ENCODE measurements at places on chromosomes 16 and 17. TPM values are rescaled to one million over a fixed set of nuclear protein-coding genes. Genes with fewer than 3 reads are reported as not detected.

Gene CCDC40
- polyA plus RNA-seq = 15.0 TPM

Gene CDH13
- polyA plus RNA-seq = 3.2 TPM

Gene SDR42E2
- not detected for polyA plus RNA-seq

Gene PDF
- 6.0 TPM for polyA plus RNA-seq

Gene TRIM47
- 0.67 TPM for polyA plus RNA-seq

Gene CCL13
- not detected for polyA plus RNA-seq

Gene ZNF423
- 4.5 TPM for polyA plus RNA-seq

Gene HNF1B
- not detected for polyA plus RNA-seq

Gene TLCD1
- polyA plus RNA-seq = not detected

Gene ZG16
- polyA plus RNA-seq = not detected

Gene HAS3
- 12.5 TPM for polyA plus RNA-seq

Gene UTS2R
- not detected for polyA plus RNA-seq

Gene CBFA2T3
- polyA plus RNA-seq = 2.1 TPM

Gene NSMCE1
- 11.5 TPM for polyA plus RNA-seq

Gene GAST
- polyA plus RNA-seq = not detected

Gene NTN1
- 18.1 TPM for polyA plus RNA-seq

Gene DPEP2
- not detected for polyA plus RNA-seq

Gene PRSS27
- polyA plus RNA-seq = 5.9 TPM

Gene SLC9A5
- 1.8 TPM for polyA plus RNA-seq

Gene PRSS22
- not detected for polyA plus RNA-seq

Gene KIF2B
- not detected for polyA plus RNA-seq

Gene PSMC3IP
- polyA plus RNA-seq = 22.5 TPM

Gene ALDH3A1
- not detected for polyA plus RNA-seq

Gene TM4SF5
- not detected for polyA plus RNA-seq

Gene TBC1D3E
- not detected for polyA plus RNA-seq

Gene EXOC3L1
- 0.96 TPM for polyA plus RNA-seq

Gene C16orf92
- not detected for polyA plus RNA-seq

Gene CA7
- not detected for polyA plus RNA-seq

Gene AATF
- polyA plus RNA-seq = 12.7 TPM

Gene PDILT
- polyA plus RNA-seq = not detected

Gene FOXC2
- polyA plus RNA-seq = not detected

Gene RAP1GAP2
- polyA plus RNA-seq = 14.8 TPM

Gene KRT32
- not detected for polyA plus RNA-seq

Gene CLEC18B
- polyA plus RNA-seq = 1.6 TPM

Gene GRB7
- not detected for polyA plus RNA-seq

Gene ITGA2B
- polyA plus RNA-seq = 3.9 TPM

Gene DHRS7C
- polyA plus RNA-seq = not detected

All from neural cell (in vitro differentiated cells).